ENCODE measurements at places on chromosomes 16 and 17.

GRCh38 chr16:84378099-84378498 is 9.8 kb downstream of the ATP2C2 start:
- no peak for DNase-seq

- DNase-seq, result no peak
Measured at GRCh38 chr16:56911771-56912571, 20.0 kb upstream of the HERPUD1 start.

DNA sequence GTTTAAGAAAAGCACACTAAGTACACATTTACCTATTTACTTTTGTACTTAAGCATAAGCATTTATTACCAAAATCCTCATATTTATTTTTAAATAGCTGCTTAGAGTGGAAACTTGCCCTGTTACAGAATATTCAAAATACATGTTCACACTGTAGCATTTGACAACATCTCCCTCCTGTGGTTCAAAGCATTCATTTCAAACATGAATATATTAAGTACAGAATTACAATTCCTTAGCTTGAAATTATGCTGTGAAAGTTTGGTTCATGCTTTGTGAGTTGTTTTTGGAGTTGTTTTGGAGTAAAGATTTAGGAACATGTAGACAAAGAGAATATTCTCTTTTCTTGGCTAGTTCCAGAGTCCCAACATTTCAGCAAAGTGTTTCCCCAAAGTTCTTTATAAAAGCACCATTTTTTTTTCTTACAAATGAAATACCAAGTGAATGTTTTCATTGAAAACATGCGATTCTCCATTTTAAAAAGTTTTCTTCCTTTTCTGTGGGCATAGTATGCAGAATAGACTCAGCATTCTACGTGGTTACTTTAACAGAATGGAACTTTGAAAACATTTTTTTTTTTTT is 33.2 kb downstream of the TUBD1 start:
- DNase-seq, result no peak

DNA sequence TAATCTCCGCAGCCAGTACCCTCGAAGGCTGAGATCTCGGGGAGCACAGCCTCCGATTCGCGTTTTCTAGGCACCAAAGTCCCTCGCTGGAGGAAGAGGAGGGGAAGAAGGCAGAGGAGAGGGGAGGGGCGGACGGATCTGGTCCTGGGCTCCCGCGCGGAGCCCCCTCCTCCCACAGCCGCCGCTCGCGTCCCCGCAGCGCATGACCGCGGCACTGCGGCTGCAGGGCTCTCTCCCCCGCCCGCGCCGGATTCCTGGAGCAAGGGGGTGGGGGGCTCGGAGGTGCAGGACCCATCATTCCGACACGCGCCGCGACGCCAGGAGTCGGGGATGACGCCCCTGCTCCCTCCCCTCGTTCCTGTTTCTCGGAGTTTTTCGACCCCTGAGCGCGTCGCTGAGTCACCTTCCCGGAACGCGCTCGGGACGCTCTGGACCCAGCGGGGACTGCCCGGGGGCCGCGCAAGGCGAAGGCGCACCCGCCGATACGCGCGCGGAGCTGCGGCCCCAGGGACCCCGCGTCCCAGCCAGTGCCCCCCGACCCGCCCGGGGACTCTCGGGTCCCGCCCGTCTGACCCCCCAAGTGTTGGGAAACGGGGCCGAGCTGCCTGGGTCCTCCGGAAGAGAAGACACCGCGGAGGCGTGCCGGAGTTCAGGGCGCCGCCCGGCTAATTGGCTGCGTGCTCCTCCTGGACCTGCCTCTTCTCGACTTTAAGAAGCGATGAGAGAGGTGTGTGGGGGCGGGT is 1.4 kb upstream of the SPHK1 start:
- no peak for DNase-seq

DNA sequence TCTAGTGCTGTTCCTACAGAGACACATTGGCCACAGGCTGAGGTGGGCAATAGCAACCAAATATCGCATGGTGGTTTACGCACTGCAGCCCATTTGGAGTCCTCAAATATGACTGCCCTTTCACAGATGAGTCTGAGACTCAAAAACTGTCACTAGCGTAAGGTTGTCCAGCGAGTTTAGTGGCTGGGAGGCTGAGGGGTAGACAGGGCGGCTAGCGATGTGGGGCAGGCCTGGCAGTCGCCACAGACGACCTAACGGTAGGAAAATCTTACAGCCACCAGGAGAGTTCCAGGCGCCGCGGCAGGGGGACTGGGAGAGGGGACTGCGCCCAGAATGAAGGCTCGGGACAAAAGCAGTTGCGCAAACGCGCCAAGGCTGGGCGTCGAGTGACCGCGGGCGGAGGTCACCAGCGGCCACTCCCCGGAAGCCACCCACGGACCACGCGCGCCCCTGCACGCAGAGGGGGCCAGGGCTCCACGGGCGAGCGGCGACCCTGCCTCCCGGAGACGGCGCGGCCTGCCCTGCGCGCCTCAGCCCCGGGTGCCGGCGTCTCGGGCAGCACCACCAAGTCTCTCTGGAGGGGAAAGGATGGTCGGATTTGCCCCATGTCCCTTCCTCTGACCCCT is 699 bp upstream of the MAP1LC3B start:
- no peak for DNase-seq

- no peak for DNase-seq
Measured at GRCh38 chr16:19228052-19228451, 57.5 kb upstream of the CLEC19A start.

- no peak for DNase-seq
Measured at GRCh38 chr17:50289278-50289677, 15.0 kb downstream of the TMEM92 start.

DNA sequence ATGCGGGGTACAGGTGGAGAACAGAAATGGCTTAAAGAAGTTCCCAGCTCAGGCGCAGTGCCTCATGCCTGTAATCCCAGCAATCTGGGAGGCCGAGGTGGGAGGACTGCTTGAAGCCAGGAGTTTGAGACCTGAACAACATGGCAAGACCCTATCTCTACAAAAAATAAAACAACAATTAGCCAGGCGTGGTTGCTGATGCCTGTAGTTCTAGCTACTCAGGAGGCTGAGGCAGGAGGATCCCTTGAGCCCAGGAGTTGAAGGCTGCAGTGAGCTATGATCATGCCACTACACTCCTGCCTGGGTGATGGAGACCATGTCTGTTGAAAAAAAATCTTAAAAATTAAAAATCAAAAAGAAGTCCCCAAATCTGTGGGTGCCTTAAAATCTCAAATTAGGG is 228.3 kb upstream of the WSB1 start:
- no peak for DNase-seq

All from SIG-M5 (cell line).